ENCODE measurements at places on chromosomes 3 and 15.

GRCh38 chr3:150098621-150099020, 127.9 kb upstream of the PFN2 start:
- DNase-seq = no peak

GRCh38 chr15:62125773-62126172, 39.3 kb downstream of the C2CD4B start:
- DNase-seq = no peak

DNA sequence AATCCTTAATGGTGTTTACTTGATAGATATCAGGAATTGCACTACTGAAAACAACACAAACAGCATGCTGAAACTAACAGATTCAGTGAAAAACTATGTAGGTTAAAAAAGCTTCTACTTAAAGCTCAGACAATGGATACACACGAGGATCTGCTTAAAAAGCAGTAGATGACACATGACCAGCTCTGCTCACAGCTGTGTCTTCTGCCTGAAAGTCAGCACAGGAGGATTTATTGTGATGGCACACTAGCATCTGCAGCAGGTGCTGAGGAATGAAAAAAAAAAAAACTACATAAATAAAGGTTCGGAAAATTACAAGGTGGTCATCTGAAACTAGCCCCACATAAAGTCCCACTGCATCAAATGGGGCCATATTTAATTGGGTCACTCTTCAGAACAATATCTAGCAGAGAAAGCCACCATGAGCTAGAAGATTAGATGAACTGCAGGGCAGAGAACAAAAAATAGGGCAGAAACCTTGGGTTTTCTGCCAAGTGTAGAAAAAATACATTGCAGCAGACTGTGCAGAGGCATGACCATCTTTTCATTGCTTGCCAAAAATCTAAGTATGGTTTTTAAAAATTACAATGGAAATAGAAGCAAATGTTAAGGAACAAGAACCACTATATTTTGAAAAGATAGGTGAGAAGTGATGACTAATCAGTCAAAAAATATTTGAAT, 13.2 kb upstream of the GOLM2 start:
- DNase-seq = no peak

GRCh38 chr3:13123765-13124164, 50.5 kb upstream of the IQSEC1 start:
- DNase-seq = no peak

GRCh38 chr3:166275024-166275390, 437.8 kb upstream of the BCHE start:
- DNase-seq = no peak

GRCh38 chr15:50181969-50182218, at the start of gene SLC27A2:
Gene SLC27A2, plus strand, starts transcription at chr15:50182196. Its CDS starts 232 bp downstream, at chr15:50182428.
- no peak for DNase-seq

DNA sequence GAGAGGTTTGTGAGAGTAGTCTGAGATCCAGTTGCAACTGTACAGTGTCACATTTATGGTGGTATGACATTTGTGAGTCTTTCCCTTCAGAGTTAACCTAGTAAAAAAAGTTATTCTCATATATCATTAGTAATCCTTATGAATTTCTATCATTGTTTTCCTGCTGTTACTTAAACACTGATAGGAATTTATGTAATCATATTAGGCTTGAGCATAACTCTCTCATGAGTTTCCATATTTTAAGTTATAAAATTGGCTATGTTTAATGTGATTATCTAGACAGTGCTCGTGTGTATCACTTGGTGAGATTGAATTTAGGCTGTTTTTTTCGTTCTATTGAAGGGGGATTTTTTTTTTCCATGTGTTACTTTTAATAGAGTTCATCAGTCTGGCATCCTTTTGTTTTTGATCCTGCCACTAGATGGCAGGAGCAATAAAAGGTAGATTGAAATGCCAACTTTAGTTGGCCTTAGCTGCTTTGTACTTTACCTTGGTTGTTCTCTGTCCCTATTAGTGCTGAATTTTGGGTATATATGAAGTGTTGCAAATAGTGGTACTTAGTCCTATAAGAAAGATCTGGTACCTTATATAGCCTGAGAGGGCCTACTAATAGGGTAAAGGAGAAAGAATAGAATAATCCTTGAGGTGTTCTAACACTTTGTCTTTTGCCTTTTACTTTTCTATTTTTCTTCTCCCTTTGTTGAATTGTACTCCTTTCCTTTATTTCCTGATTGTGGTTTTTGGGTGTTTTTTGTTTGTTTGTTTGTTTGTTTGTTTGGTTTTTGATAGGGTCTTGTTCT, 17.9 kb downstream of the STT3B start:
- no peak for DNase-seq

- peak; percentile 12 for DNase-seq
Observed at GRCh38 chr3:188720636-188721035, 451.1 kb upstream of the TPRG1 start.

DNA sequence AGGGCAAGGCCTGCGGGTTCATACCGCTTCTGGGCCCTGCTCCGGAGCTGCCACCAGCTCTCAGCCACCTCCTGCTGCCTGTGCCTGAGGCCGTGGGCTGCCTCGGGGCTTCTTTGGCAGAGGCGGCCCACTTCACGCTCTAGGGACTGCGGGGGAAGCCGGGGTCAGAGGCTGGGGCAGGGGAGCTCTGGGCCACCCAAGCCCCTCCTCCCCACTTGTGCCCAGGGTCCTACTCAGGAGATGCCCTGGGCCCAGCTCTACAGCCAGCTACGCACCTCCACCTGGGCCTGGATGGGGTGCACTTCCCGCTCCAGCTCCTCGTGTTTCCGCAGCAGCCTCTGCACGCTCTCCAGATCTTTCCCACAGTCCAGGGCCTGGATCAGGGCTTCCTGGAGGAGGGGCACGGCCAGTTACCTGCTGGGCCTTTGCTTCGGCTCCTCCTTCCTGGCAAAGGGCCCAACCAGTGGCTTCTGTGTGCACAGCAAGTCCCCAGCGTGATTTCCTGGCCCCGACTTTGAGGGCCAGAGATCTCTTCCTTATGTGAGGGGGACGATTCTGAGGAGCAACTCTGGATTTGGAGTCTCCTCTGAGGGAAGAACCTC, 24.0 kb downstream of the PLA2G4B start:
- no peak for DNase-seq

DNA sequence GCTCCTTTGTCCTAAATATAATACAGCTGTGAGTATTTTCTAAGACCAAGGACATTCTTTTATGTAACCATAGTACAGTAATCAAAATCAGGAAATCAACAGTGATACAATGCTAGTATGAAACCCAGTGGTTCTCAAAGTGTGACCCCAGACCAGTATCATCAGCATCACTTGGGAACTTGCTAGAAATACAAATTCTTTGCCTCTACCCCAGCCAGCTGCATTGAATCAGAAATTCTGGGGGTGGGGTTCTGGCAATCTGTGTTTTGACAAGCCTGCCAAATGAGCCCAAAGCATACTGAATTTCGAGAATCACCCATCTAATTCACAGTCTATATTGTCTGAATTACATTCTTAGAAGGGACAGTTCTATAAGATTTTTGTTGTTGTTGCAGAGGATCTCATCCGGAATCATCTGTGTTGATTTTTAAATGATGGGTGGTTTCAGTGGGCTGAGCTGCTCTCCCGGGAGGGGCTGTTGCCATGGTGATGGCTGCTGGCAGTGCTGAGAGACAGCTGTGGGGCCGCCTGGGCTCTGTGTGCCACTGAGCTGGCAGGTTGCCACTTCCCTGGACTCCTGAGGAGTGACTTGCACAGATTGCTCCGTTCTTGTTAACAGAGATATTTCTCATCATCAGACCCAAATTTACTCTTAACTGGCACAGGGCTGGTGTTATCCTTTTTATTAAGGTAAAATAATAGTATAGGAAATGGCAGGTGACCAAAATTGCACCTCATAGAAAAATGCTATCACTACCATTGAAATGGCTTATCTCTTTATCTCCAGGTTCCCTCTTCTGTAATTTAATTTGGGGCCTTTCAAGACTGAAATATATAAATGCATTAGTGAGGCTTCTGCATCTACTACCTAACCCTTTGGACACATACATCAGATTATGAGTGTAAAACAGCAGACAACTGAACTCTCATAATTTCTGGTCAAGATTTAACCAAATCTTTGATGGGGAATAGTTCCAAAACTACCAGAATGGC, 56.5 kb downstream of the NEK11 start:
- DNase-seq = no peak

- DNase-seq = no peak
Observed at GRCh38 chr15:44813231-44813630, 76.9 kb downstream of the TRIM69 start.

GRCh38 chr3:156581033-156581432, 26.1 kb upstream of the SSR3 start:
- DNase-seq = no peak

DNA sequence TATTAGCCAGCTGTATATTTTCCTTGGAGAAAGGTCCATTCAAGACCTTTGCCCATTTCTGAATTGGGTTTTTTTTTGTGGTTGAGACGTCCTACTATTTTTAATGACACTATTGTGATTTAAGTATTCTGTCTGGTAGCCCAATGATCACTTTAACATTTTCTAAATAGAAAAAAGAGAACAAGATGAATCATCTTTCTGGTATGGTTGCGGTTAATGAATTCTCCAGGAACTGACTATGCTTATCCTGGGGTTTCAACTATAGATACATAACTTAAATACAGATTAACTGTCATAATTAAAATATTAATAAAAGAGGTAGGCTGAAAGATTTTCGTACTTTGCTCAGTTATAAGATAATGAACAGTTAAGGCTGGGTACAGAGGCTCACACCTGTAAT, 51.9 kb downstream of the PBRM1 start:
- peak; percentile 14 for DNase-seq

- DNase-seq = no peak
Observed at GRCh38 chr3:12292770-12293169, 3.9 kb downstream of the PPARG start.

DNA sequence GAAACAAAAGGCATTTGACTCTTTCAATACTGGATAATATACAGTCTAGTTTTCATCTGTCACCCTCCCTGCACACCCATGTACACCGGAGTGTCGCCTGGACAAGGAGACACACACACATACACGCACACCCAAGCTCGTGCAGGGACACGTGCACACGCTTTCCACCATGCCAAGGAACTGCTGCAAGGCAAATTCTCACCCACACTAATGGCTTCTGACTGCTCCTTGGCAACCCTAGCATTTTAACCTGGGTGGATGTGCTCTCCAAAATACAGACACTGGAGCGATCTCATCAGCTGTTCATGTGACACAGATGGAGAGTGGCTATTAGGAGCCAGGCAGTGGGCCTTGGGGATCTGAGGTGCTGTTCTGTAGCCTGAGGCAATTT, 61.6 kb downstream of the MEIS2 start:
- DNase-seq = no peak

DNA sequence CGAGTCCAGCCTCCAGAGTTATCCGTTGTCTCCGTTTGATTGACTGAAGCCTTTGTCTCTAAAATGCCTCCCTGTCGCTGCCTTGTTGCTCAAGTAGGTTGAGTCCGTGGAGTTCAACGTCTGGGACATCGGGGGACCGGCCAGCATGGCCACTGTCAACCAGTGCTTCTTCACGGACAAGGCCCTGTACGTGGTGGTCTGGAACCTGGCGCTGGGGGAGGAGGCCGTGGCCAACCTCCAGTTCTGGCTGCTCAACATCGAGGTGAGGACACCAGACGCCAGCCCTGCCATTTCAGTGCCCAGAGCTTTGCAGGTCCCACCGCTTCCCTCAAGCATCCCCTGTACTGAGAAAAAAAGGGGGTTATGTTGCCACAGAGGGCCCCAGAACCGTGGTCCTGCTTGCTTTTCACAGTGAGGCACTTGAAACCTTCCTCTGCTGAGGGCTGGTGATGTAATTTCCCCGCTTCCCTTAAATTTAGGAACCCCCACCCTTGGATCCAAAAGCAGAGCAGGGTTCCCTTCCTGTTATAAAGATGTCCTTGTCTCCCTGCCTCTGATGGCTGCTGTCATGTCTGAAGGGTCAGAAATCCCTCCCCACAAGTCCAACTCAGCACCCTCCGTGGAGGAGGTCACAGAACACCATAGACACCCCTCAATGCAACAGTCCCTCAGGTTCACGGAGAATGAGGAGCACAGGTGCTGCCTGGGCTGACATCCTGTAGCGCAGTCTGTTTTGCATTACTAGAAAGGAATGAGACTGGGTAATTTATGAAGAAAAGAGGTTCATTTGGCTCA, 105.7 kb downstream of the LRRK1 start:
- peak; percentile 31 for DNase-seq

GRCh38 chr3:186281176-186281575, 80.9 kb downstream of the DGKG start:
- no peak for DNase-seq

DNA sequence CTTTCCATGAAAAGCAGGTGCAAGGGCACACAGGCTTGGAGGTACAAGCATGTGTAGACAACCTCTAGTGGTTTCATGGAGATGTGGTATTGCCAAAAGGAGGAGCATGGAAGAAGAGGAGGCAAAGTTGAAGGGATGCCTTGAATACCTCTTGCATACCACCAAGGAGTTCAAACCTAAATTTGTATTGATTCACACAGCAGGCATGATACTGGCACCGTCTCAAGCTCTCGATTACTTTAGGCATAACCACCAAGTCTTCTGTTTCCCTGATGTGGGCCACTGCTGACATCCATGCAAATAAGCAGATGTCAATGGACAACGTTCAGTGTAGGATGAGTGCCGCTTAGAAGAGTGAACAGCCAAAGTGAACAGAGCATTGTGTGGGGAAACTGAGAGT, 87.1 kb downstream of the SCN11A start:
- DNase-seq = no peak

- no peak for DNase-seq
Observed at GRCh38 chr15:43901495-43901894, 74.7 kb downstream of the WDR76 start.

DNA sequence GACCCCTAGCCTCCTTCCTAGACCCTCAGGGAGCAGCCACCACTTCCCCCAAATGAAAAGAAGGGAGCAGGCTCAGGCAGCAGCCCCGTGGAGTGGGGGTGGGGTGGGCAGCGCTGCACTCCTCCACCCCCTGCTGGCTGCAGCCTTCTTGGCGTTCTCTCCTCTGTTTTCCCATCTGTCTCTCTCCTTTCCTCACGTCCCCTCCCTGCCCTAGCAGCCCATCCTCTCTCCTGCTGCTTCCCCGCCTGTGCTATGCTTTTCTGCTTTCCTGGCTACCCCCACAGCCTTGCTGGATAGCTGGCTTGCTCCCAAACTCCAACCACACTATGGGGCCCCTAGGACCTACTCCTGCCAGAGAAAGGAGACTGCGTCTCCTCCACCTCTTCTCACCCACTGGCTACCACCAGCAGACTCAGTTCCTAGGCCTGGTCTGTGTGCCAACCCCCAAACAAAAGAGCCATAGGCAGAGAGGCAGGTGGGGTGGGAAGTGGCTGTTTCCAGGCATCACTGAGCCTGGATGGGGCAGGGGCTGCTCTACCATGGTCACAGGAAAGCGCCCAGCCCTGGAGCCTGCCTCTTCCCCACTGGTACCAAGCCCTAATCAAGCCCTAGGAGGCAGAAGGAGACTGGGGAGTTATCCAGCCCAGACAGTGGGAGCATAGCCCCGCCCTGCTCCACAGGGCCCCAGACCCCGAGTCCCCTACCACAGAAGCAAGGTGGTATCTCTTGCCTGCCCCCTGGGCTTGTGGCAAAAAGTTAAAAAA, 3.4 kb upstream of the DISP2 start:
- DNase-seq = peak; percentile 16

GRCh38 chr3:4062621-4063020, 240.5 kb upstream of the SETMAR start:
- DNase-seq = no peak
